ENCODE measurements at places on chromosomes 6 and 20.

- no peak for DNase-seq
These were observed 60.9 kb downstream of the PGM3 start for GRCh38 chr6:83132121-83132520.

GRCh38 chr6:3323696-3324261 lies 65.0 kb downstream of the PSMG4 start:
- no peak for DNase-seq

- DNase-seq: no peak
These were observed 137.6 kb upstream of the RIN2 start for GRCh38 chr20:19620446-19620845.

DNA sequence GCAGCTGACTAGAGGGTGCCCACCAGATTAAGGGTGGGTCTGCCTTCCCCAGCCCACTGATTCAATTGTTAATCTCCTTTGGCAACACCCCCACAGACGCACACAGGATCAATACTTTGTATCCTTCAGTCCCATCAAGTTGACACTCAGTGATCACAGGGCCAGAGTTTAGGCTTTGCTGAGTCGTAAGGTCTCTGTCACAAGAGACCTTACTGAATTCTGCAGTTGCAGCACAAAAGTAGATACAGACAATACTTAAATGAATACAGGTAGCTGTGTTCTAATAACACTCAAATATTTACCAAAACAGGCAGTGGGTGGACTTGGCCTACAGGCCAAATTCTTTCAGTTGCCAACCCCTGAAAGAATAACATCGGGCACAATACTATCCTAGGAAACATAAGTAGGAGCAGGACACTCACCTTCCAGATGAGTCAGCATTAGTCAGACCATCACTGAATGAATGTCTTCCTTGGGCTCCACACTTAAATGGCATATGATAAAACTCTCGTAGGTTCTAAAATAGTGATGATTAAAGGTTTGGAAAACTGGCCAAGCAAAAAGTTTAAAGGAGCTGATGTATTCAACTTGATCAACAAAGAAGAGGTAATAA lies 190.0 kb downstream of the UBE3D start:
- no peak for DNase-seq

GRCh38 chr20:48745330-48745729 lies 82.5 kb downstream of the PREX1 start:
- no peak for DNase-seq

DNA sequence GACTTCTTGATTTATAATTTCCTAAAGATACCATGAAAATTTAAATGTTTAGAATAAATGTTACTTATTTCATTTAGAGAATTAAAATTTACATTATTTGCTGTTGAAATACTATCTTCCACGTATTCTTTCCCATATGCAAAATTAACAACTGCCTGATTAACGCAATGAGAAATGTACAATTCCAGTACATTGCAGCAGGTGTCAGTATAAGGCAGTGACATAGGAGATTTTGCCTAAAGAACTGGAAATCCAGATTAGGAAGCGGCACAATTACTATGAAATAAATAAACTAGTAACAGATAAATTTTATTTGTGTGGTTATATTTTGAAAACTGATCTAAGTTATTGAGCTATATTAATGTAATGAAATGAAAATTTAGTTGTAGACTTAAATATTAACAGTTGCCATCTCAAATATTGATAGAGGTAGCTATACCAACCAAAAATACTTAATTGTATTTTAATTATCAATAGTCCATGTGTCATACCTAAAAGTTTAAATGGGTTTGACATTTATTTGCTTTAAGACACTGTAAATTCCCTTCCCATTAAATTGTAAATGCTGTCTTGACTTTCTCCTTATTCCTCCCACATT lies 300.2 kb downstream of the UTRN start:
- peak; percentile 18 for DNase-seq

DNA sequence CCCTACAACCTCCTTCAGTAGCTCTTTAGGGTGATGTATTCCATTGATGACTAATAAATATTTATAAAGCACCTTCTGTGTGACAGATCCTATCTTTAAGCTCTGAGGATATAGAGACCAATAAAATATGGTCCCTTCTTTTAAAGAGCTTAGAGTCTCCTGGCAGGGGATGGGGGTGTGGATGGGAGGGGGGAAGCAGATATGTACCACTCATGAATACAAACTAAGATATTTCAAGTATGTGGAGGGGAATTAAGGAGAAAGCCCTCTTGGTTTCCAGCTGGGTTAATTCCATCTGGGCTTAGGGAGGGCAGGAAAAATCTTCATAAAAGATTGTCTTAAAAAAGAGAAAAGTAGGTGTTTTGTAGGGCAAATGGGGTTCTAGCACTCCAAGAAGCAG lies 21.6 kb upstream of the FBXO9 start:
- DNase-seq: no peak
